ENCODE measurements at places on chromosomes 16 and 17. TPM values are rescaled to one million over a fixed set of nuclear protein-coding genes. Genes with fewer than 3 reads are reported as not detected.

Gene CCL14
- total RNA-seq: not detected

Gene RRAD
- 25.4 TPM for total RNA-seq

Gene TBC1D3K
- total RNA-seq: not detected

Gene KLHL10
- total RNA-seq: not detected

Gene CCT6B
- 0.80 TPM for total RNA-seq
